ENCODE measurements at places on chromosomes 7 and 10. TPM values are rescaled to one million over a fixed set of nuclear protein-coding genes. Genes with fewer than 3 reads are reported as not detected.

The AGMO gene
- total RNA-seq = not detected

- DNase-seq = no peak
These were observed 117.8 kb upstream of the MYO3A start for GRCh38 chr10:25815999-25816768.

DNA sequence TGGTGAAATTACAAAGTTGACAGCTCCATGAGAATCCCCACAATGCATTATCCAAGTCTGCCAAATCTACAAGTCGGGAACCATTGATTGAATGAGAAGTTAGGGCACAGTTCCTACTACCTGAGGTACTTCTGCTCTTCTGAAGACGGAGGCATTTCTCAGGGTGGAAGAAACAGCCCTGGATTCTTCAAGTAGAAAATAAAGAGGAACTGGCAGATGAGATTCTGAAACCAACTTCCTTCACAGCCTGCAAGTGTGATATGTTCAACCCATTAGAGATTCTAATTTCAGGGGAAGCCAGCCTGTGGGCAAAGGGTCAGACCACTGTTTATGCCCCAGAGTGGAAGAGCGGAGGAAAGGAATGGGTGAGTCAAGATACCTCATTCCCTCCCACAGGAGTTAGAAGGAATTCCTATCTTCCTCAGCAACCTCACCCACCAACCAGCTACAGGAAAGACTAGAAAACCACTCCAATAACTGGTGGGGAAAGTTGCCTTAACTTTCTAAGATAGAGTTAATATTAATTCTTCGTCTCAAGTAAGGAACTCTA lies 50.5 kb upstream of the BMPER start:
- no peak for DNase-seq

- DNase-seq = no peak
These were observed 154.4 kb upstream of the AKR1E2 start for GRCh38 chr10:4671451-4672145.

GRCh38 chr7:19114551-19114855 lies 2.9 kb downstream of the TWIST1 start:
- DNase-seq = no peak

DNA sequence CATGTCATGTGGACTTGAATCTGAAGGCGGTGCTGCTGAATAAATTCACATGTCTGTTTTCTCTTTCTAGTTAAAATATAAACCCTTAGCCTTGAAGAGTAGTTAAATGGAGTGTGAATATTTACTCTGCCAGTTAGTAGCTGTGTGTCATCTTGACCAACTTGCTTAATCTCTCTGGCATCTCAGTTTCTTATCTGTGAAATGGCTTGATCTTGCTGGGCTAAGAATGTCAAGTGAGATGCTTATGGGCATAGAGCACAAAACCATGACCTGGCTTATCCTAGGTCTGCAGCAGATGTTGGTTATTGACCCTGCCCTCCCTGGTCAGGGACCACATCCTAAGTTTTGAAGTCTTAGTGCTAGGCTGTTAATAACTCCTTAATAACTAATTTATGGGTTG lies 16.6 kb downstream of the ARID5B start:
- DNase-seq = no peak

DNA sequence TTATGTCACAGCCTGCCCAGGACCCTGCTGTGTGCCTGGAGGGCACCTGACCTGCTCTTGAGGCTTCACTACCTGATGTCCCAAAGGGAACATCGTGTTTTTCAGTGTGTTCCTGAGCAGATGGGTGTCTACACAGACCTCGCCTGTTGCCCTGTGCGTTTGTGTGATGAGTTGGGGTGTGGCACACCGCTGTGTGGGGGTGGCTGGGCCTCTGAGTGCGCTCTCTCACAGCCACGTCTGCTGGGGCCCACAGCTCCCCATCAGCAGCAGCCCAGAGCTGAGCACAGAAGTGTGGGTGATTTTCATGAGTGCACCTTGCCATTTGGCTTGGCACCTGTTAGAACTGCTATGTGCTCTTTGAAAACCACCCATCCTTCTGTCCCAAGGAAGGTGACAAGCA lies 121.5 kb downstream of the NKX6-2 start:
- no peak for DNase-seq

GRCh38 chr10:96092999-96093767 lies 36.9 kb upstream of the ZNF518A start:
- no peak for DNase-seq

DNA sequence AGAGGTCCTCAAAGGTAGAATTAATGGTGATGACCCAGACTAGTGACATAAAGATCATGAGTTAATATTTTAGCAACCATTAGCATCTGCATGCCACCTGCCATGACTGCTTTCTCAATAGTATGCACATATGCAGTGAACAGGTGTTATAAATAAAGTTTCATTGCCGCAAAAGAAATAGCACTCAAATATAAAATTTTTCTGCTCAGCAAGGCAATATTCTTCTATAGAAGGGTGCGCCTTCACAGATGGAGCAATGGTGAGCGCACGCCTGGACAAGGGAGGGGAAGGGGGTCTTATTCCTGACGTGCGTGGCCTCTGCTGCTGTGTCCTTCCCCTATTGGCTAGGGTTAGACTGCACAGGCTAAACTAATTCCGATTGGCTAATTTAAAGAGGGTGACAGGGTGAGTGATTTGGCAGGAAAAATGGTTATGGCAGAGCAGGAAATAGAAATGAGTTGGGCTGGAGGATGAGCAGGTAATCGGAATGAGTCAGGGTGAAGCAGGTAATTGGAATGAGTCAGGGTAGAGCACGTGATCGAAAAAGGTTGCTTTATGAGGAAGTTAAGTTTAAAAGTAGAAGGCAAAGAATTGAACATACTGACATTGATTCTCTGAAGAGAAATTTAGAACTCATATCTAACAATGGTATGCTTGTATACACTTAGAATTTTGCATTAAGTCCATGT lies 24.7 kb upstream of the TRIM24 start:
- no peak for DNase-seq

The GIMAP7 gene
- 23.2 TPM for total RNA-seq

GRCh38 chr7:135661311-135662122 lies 797 bp upstream of the STMP1 start:
- no peak for DNase-seq

GRCh38 chr10:82245906-82246560 lies 371.0 kb downstream of the NRG3 start:
- no peak for DNase-seq

The MORN4 gene
- total RNA-seq = 12.2 TPM
